ENCODE measurements at places on chromosomes 5 and 9.

GRCh38 chr5:17233488-17233887 lies 16.1 kb downstream of the BASP1 start:
- no peak for DNase-seq

- DNase-seq, result no peak
Measured at GRCh38 chr5:68381909-68382308, 166.4 kb downstream of the PIK3R1 start.

- no peak for DNase-seq
Measured at GRCh38 chr5:17001428-17001827, 65.3 kb upstream of the MYO10 start.

DNA sequence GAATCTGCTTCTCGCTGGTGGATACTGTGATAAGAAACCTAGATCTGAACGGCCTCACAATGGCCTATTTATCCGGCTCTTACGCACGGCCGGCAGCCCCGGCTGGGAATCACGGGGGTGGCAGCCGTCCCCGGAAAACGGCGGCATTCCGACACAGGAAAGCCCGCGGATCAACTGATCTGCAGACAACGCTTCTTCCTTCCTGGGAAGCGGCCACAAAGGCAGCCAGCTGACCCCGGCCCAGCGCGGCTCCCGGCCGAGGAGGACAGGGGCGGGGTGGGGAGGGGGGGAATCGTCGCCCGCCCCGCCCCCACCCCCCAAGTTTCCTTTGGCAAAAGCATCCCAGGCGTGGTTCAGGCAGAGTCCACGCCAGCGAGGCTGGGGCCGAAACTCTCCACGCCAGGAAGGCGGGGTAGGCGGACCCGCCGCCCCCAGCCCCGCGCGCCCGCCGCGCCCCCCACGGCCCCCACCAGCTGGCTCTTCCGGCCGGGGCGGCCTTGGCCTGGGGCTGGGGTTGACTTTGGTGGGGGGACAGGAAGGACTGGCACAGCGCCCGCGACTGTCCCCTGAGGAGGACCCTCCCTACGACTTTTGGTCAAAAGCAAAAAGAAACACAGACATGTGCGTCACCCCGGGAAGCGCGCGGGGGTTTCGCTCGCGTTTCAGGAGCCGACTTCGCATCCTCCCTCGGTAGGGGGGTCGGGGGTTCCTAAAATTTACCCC lies 247.7 kb upstream of the ANKRD55 start:
- DNase-seq, result no peak

GRCh38 chr5:92409134-92409533 lies 1026.0 kb upstream of the ARRDC3 start:
- no peak for DNase-seq

GRCh38 chr5:125592856-125593255 lies 830.4 kb upstream of the GRAMD2B start:
- no peak for DNase-seq

- DNase-seq, result no peak
Measured at GRCh38 chr9:31210978-31211570, 1173.4 kb upstream of the ACO1 start.

DNA sequence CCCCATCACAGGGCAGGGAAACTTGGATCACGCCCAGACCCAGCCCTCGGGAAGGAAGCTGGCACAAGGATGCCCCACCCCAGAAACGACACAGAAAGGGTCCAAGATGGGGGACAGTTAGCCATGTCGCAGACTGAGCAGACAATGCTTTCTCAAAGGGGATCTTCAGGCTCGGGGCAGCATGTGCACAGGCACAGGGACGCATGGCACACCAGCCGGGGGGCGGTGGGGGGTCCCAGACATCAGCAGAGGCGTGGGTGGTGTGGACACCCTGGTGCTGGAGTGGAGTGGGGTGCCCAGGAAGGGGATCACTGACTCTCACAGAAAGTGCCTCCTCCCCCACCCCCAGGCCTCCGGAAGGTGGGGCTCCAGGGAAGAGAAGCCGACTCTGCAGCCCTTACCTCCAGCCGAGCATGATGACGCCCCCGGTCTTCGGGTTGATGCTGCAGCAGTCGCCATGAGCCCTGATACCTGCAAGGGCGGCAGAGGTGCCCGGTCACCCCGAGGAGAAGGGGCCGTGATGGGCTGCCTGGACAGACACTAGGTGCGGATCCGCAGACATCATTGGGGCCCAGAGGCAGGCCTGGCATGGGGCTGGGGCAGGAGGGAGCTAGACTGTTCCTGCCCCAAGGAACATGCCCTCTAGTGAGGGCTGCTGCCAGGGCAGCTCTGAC lies 44.5 kb upstream of the ZNF354A start:
- no peak for DNase-seq

GRCh38 chr5:75611311-75612225 lies at the start of gene ANKDD1B:
Gene ANKDD1B (plus strand): TSS chr5:75611453. CDS start chr5:75611635, 182 bp downstream.
- DNase-seq, result no peak

- DNase-seq, result no peak
Measured at GRCh38 chr9:12464910-12465512, 228.2 kb upstream of the TYRP1 start.

- DNase-seq, result no peak
Measured at GRCh38 chr5:87394411-87395165, 18.1 kb downstream of the CCNH start.

- DNase-seq, result no peak
Measured at GRCh38 chr5:147248561-147248960, 13.7 kb downstream of the STK32A start.

- DNase-seq, result no peak
Measured at GRCh38 chr5:132480042-132480441, 10.5 kb downstream of the IRF1 start.

DNA sequence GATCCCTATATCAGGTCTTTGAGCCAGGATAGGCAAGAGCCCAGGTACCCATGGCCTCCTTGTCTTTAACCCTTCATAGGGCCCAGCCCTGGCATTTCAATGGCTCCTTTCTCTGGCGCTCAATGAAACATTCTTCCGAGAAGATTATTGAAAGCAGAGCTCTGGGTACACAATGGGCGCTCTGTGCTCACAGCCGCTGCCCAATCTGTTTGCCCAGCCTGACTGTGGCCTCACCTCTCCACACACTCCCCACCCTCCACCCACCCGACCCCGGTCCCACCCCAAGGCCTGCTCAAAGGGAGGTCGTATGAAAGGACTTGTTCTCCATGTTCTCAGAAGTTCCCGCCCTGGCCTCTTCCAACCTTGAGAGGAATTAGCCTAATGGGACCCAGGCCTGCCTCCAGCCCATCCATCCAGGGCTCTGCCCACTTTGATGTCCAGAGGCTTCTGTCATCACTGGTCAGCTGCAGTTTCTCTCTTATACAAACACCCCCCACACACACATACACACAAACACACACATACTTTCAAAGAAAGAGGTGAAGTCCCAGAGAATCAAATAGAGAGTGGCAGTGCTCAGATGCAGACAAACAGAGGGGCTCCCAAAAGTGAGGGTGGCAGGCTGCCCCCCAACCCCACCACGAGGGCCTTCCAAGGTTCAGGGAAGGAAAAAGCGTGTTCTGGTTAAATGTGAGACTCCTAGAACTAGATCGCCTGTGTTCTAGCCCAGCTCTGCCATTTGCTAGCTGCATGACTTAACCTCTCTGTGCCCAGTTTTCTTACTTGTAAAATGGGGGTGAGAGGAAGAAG lies 5.1 kb upstream of the ARSI start:
- DNase-seq, result no peak

- no peak for DNase-seq
Measured at GRCh38 chr5:18517641-18518380, 883.6 kb downstream of the TAF11L14 start.
